ENCODE measurements at places on chromosomes 6 and 20. TPM values are rescaled to one million over a fixed set of nuclear protein-coding genes. Genes with fewer than 3 reads are reported as not detected.
A peak's percentile ranks its signal among the peaks of the same experiment; 100 is the strongest.

DAAM2 gene
- total RNA-seq = 0.14 TPM

GRCh38 chr6:41503827-41504465, 42.2 kb upstream of the FOXP4 start:
- DNase-seq = peak; percentile 47

RALGAPB gene
- 29.1 TPM for total RNA-seq

- peak; percentile 39 for DNase-seq
Observed at GRCh38 chr6:149560736-149561135, 5.4 kb upstream of the GINM1 start.

DNA sequence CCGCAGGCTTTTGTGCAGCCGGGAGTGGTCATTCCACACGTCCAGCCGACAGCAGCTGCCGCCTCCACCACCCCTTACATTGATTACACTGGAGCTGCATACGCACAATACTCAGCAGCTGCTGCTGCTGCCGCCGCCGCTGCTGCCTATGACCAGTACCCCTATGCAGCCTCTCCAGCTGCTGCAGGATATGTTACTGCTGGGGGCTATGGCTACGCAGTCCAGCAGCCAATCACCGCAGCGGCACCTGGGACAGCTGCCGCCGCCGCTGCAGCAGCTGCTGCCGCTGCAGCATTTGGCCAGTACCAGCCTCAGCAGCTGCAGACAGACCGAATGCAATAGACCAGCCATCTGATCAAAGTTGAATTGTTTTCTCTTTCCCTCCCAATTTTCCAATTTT, 10.6 kb downstream of the RBM24 start:
- no peak for DNase-seq

DNA sequence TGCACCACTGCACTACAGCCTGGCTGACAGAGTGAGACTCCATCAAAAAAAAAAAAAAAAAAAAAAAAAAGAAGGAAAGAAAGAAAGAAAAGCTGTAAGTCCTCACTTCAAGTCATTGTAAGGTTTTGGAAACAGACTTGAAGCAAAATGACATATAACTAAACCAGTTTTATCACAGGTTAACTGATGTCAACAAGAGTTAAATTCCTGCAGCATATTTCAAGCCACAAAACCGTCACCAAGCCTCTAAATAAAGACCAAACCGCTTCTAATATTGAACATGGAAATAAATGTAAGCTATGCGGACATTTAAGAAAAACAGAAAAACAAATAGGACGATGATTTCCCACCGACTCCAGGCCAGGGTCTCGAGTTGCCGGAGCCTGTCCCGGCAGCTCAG, 88.9 kb upstream of the RPS6KA2 start:
- DNase-seq = no peak

DNA sequence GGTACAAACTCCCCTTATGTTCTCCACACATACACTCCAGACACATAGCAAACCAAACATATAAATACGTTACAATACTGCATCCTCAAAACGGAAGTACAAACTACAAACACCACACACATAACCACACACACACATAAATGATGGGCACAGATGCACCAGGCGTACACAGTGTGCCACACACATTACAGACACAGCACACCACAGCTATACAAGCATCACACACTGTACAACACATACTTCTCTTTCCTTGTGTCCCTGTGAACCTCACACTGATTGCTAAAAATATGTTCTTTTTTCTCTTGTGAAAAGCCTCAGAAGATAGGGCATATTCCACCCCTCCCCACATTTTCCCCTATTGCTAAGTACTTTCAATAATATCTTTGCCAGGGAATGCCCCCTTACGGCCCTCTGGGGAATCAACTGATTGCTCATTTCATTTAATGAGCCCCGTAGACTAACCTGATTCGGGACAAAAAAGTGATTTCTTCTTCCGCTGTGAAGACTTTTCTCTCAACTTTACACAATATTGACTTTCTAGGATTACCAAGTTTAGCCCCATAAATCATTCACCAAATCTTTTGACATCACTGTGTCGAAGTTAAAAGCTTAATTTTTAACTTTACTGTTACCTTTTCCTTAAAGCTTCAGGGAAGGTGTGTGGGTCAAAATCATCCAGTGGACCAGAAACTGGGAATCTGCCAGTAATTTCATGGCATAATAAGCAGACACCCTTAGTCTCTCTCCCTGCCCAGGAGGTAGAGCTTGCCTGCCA, at the start of gene SLC17A1:
Gene SLC17A1 (minus strand): TSS at position 521 of the 775 bp plus-strand sequence. CDS start 1,495 bp downstream, outside the sequence.
- DNase-seq = no peak

SCUBE3 gene
- total RNA-seq = 0.85 TPM

DNA sequence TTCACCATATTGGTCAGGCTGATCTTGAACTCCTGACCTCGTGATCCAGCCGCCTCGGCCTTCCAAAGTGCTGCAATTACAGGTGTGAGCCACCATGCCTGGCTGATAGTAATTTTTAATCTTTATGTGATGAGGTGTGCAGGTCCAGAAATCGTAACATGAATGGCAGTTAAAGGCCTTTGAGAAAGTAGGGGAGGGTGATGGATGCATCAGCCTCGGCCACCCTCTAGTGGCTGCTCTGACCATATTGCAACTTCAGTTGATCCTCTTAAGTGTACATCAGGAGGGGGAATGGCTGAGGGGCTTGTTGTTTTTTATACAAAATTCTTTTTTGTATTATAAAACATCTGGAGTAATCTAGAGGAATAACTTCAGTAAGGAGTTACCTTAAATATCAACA, 193.0 kb downstream of the ZFAND3 start:
- DNase-seq = peak; percentile 77

GRCh38 chr6:40914005-40914404, 125.0 kb downstream of the UNC5CL start:
- no peak for DNase-seq

DNA sequence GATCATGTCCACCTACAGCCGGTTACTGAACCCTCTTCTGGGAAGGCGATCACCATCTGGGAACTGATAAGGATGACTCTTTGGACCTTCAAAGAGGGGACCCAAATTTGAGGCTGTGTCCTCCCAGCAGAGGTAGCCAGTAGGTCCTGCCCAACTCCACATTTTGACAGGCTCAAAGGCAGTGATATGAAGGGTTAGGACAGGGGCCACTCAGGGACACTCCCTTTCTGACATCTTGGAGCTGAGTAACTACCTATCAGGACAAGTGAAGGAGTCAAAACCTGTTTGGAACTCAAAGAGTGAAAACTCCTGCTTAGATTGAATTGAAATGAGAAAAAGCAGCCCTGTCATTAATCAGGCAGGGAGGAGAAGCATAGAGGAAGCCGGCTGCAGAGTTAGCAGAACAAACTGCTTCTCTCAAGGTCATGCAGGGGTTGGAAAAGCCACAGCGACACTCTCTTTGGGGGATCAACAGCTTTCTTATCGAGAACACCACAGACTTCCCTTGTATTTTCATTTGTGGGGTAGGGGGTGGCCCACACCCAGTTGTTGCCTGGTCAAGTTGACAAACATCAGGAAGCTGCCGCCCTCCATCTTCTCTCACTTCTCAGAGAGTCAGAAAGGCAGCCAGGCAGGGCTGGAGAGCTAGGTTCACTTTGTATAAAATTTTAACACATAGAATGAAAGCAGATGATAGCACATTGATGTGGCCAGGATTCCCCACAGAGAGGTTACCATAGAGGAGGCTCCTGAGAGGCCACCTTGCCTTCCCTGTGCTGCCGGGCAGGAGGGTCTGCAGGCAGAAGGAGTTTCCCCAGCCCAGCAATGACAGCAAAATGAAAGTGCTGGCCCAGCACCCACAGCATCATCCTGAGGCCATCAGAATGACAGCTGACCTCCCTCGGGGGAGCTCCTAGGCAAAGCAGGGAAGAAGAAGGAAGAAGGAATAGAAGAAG, 47.6 kb downstream of the AGPAT4 start:
- DNase-seq = no peak

DNA sequence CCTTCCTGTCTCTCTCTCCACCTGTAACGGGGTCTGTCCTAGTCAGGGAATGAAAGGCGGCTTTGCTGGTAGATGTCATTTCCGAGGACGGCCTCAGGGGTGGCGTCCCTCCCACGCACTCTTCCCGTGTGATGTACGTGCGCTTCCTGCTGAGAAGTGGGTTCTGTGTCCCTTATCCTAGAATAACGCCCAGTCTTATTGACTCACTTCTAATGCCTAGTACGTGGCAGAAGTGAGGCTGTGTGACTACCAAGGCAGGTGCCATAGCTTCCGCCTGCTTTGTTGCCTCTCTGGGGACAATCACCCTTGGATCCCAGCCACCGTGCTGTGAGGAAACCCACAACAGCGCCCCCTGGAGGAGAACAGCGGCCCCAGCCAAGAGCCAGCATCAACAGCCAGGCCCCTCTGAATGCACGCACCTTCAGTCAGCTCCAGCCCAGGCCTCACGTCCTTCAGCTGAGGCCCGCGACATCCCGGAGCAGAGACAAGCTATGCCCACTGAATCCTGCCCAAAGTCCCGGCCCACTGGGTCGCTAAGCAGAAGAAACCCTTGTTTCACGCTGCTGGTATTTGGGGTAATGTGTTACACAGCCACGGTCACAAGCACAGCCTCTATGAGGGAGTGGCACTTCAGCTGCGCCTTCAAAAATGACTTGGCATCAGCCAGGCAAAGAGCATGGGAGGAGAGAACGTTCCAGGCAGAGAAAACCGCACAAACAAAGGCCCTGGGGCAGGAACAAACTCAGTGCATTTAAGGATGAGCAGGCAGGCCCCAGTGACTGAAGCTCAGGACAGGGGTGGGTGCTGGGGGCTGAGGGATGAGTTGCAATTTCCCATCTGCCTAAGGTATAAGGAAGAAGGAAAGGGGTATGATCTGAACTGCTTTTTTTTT, 224.2 kb downstream of the NFATC2 start:
- peak; percentile 65 for DNase-seq

- DNase-seq = no peak
Observed at GRCh38 chr6:163232649-163233048, 181.9 kb upstream of the QKI start.

DNA sequence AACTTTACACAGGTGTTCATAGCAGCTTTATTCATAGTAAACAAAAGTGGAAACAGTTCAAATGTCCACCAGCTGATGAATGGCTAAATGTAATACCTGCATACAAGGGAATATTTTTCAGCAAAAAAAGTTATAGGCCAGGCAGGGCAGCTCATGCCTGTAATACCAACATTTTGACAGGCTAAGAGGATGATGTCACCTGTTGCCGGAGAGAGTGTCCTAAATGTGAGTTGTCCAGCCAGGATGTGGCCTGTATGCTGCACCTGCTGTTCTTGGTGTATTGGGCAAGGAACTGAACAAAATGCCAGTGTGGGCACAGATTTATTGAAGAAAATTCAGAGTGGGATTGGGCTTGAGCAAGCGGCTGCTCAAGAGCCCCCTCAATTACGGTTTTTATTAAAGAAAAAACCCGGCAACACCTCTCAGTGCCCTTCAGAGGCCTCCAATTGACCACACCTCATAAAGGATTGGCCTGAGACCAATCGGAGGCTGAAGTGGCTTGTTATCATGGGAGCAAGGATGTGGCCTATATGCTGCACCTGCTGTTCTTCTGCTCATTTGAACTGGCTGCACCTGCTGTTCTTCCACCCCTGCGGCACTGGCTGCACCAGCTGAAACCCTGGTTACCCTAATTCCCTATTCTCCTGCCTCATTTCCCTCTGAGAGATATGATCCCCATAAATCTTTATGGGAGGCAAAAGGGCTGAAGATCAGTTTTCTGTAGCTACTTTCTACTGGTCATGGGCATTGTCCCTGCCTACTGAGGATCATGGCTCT, 164.3 kb upstream of the PROKR2 start:
- no peak for DNase-seq

PRSS16 gene
- total RNA-seq = not detected

- DNase-seq = no peak
Observed at GRCh38 chr6:152054441-152054840, 247.0 kb downstream of the ESR1 start.

DNA sequence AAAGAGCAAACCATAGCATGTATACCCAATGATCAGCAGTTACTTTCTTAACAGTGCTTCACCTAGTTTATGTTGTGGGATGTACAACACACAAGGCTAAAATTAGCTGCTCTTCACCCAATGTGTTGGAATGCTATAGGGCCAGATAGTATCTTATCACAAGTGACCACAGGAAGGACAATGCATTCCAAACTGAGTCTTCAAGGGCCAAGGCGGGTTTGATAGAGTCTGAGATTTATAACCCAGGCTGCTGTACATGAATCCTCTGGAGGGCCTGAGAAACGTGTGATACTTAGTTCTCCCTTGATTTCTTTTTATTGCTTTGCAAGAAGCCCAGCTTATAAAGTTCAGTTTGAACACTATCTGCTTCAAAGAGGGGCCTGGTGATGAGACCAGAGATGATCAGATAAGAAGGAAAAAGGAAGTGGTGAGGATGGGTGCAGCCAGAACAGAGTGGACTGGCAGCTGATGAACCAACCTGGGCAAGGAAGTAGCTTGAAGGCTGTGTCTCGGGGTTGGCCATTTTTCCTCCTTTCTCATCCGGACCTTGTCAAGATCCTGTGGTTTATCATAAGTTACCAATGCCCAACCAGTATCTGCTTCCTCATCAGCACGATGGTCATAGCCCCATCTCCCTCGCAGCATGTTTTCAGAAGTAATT, 62.2 kb upstream of the BMP2 start:
- no peak for DNase-seq

SLC2A4RG gene
- 24.1 TPM for total RNA-seq

GRCh38 chr20:62571669-62572344, 70.5 kb upstream of the SLCO4A1 start:
- DNase-seq = peak; percentile 19

GRCh38 chr6:1916334-1917070, 306.8 kb downstream of the FOXC1 start:
- peak; percentile 49 for DNase-seq

DNA sequence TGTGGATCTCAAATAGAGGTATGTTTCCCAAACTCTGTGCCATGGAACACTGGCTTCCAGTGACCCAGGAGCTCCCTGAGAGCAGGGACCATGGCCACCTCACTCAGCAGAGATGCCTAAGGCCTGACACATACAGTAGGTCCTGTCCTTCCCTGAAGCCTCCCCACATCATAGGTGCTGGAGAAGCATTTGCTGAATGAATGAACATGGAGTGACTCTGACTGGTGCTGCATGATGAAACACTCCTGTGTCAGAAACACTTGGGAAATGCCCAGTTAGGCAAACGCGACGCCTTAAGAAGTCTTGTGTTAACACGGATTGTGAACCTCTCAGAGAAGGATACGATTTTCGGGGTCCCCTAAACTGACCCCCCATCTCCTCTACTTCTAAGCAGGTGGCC, 14.3 kb downstream of the SLA2 start:
- DNase-seq = no peak

DNA sequence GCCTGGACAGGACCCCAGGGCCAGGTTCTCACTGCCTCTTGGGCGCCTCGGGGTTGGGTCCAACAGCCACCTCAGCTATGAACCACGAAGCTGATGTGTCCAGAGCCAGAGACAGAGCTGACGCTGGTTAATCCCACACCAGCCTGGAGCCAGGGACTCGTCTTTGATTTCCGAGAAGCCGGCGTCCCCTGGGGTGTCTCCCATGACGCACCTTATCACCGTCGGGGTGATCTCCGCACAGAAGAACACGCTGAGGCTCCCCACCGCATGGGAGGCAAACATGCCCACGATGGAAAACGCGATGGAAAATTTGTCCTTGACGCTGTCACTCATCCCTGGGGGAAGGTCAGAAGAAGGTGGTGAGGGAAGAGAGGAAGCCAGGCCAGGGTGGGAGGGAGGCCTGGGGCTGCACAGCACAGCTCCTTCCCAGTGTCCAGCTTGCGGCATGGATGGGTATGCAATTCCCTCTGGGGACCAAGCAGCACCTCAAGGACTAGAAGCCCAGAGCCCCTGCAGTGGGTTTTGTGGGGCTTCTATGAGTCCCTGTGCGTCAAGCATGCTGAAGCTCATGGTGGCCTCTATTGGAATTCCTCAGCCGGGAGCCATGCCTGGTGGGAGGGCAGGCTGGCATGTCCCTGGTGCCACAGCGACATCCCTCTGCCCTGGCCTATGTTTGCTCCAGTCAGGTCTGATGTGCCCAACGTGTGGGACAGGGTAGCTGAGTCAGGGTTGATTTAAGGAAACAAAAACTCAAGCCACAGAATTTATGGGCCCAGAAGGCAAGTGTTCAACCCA, 25.1 kb downstream of the PSMG4 start:
- no peak for DNase-seq
